Astrocyte (in vitro differentiated cells and primary cell): ENCODE measurements at places on chromosomes 1 and 21.

GRCh38 chr1:23787701-23788100 is 3.2 kb upstream of the LYPLA2 start:
- no peak for DNase-seq

GRCh38 chr1:201708085-201708512 is 120.9 kb upstream of the IPO9 start:
- peak; percentile 68 for DNase-seq

- DNase-seq = no peak
These were observed 591.3 kb upstream of the ADGRL2 start for GRCh38 chr1:81209461-81209860.

GRCh38 chr1:157107702-157108101 is 8.1 kb upstream of the ETV3L start:
- DNase-seq = no peak

- DNase-seq = no peak
These were observed 16.1 kb upstream of the IFFO2 start for GRCh38 chr1:18972531-18972930.

GRCh38 chr1:161198194-161198896 is 509 bp downstream of the ADAMTS4 start:
- DNase-seq = no peak

GRCh38 chr1:231337043-231337471 is 595 bp downstream of the EXOC8 start:
- DNase-seq = no peak

- DNase-seq = no peak
These were observed 53.8 kb upstream of the KCNA3 start for GRCh38 chr1:110728388-110729001.

DNA sequence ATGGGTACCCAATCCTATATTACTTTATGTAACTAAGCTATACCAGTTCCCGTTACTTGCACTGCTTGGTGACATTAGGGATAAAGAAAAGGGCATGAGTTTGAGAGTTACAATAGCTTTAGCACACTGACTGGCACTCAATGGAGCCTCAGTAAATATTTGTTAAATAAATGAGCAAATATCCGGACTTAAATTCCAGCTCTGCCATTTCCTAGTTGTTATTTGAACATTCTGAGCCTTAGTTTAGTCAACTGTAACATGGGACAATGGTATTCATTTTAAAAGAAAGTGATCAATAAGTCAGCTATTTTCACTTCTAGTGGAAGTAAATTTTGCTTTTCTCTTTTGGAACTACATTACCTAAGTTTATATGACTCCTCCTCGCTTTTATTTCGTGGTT is 198.7 kb downstream of the ZC3H11B start:
- DNase-seq = no peak

- peak; percentile 92 for DNase-seq
These were observed 179.3 kb downstream of the ETS2 start for GRCh38 chr21:38984982-38985567.

- no peak for DNase-seq
These were observed 29.6 kb downstream of the CLCA1 start for GRCh38 chr1:86498281-86498680.

DNA sequence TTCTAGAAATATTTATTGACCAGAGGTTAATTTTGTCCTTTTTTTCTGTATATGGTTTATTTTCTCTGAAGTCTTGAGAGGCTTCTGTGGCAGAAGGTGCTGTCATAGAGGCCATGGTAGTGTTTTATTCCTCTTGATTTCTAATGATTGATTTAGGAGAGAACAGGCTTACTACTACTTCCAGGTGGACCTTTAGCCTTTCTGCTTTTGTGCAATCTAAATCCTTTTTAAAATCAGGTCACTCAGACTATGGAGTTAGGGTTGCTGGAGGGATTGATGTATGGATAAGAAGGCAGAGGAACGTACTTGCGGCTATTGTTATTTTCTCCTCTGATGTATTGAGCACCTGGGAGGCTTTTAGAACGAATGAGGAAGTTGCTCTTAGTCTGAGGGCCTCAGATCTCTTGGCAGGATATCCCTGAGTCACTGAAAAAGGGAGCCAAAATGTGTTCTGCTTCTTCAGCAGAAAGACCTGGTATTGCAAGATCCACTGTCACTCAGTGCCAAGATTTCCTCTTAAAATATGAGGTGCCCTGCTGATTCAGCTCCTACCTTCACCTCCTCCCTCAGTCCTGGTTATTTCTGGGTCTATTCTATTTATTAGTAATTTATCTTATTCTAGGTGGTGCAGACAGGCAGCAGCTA is 277.4 kb downstream of the ZNF648 start:
- no peak for DNase-seq

GRCh38 chr1:204578867-204579664 is 62.9 kb downstream of the MDM4 start:
- no peak for DNase-seq

- no peak for DNase-seq
These were observed 45.2 kb downstream of the SDCCAG8 start for GRCh38 chr1:243301059-243301458.

DNA sequence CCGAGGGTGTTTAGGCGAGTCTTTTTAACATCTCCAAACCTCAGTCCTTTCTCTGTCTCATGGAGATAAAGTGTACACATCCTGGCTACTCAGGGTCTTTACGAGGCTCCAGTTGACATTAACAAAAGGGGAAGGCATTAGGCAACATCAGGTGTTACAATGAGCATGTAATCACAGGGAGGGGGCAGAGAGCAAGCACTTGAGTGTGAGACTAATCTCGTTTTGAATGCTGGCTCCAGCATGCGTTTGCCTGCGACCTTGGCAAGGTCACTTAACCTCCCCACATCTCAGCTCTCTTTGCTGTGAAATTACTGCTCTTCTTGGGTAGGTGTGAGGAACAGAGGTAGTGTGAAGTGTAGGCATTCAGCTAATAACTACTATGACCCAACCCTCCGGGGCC is 3.1 kb downstream of the TNNT2 start:
- DNase-seq = no peak

DNA sequence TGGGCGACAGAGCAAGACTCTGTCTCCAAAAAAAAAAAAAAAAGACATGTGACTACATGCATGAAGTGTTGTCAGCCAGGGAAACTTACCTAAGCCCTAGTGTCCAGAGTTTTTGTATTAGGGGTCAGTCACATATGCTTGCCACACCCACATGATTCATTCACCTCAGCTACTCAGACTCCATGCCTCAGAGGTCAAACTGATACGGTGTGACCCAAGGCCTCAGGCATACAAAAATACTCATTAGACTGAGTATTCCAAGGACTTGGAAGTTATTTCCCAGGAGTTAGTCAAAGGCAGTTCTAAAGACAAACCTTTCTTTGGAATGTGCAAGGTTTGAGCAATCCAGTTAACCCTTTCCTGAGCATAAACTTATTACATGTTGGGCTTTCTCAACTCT is 6.3 kb upstream of the TRIM33 start:
- peak; percentile 22 for DNase-seq

DNA sequence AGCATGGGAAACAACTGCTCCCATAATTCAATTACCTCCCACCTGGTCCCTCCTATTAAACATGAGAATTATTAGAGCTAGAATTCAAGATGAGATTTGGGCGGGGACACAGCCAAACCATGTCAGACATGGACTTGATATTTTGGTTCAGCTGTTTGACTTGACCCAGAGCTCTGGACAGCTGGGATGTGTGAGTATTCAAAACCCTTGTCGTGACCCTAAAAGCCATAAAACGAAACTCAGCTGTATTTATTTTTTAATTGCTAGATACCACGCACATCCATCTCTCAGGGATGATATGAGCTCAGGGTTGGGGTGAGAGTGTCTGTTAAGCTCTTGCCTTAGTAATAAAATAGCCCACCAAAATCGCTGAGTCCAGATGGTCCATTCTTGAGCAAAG is 45.4 kb downstream of the RCSD1 start:
- DNase-seq = no peak

DNA sequence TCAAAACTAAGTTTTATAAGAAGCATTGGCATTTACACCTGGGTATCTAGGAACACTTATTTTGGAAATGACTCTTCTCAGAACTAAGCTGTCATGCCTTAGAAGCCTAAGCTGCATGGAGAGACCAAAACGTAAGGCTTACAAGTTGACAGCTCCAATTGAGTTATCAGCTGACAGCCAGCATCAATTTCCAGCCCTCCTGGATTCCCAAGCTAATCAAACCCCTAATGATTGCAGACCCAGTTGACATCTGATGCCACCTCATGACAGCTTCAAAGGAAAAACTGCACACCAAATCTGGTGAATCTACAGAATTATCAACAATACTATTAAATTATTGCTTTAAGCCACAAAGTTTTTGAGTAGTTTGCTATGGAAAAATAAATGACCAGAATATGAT is 187.6 kb upstream of the PRMT6 start:
- DNase-seq = no peak

DNA sequence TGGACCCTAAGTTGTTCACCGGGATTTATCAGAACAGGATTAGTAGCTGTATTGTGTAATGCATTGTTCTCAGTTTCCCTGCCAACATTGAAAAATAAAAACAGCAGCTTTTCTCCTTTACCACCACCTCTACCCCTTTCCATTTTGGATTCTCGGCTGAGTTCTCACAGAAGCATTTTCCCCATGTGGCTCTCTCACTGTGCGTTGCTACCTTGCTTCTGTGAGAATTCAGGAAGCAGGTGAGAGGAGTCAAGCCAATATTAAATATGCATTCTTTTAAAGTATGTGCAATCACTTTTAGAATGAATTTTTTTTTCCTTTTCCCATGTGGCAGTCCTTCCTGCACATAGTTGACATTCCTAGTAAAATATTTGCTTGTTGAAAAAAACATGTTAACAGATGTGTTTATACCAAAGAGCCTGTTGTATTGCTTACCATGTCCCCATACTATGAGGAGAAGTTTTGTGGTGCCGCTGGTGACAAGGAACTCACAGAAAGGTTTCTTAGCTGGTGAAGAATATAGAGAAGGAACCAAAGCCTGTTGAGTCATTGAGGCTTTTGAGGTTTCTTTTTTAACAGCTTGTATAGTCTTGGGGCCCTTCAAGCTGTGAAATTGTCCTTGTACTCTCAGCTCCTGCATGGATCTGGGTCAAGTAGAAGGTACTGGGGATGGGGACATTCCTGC is 3.9 kb upstream of the OLFML3 start:
- DNase-seq = peak; percentile 52

DNA sequence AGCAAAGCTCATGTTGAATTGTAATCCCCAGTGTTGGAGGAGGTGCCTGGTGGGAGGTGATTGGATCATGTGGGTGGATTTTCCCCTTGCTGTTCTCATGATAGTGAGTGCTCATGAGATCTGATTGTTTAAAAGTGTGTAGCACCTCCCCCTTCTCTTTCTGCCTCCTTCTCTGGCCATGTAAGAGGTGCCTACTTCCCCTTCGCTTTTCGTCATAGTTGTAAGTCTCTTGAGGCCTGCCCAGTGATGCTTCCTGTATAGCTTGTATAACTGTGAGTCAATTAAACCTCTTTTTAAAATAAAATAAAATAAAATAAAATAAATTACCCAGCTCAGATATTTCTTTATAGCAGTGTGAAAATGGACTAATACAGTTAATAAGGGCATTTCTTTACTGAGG is 1025.7 kb downstream of the PLA2G4A start:
- no peak for DNase-seq

GRCh38 chr1:211603191-211603701 is 24.3 kb upstream of the SLC30A1 start:
- peak; percentile 39 for DNase-seq
